Fibroblast of the aortic adventitia (primary cell): ENCODE measurements at places on chromosomes 12 and 14. TPM values are rescaled to one million over a fixed set of nuclear protein-coding genes. Genes with fewer than 3 reads are reported as not detected.

The SLC4A8 gene
- 4.7 and 8.4 TPM in 2 replicates for total RNA-seq

The GUCY2C gene
- not detected in 2 replicates for total RNA-seq

The PKP2 gene
- total RNA-seq, result 0.45 and 16.1 TPM in 2 replicates

The E2F7 gene
- total RNA-seq, result 2.3 and 23.4 TPM in 2 replicates

The APOF gene
- total RNA-seq, result not detected in 2 replicates

The CHST11 gene
- 10.8 and 13.4 TPM in 2 replicates for total RNA-seq

The KLRG1 gene
- total RNA-seq, result 1.2 TPM in 1 of 2 replicates, not detected in the other

The SMIM10L1 gene
- 6.5 and 8.3 TPM in 2 replicates for total RNA-seq

The SLC25A47 gene
- not detected in 2 replicates for total RNA-seq

The RPGRIP1 gene
- total RNA-seq, result not detected in 2 replicates

The GLT8D2 gene
- total RNA-seq, result 46.0 and 55.3 TPM in 2 replicates

The SOCS4 gene
- total RNA-seq, result 11.6 and 25.0 TPM in 2 replicates

The RFX4 gene
- not detected in 2 replicates for total RNA-seq

The TOMM20L gene
- total RNA-seq, result not detected in 2 replicates

The OTOGL gene
- total RNA-seq, result 0.16 and 0.27 TPM in 2 replicates

The ADAMTS20 gene
- total RNA-seq, result not detected in 2 replicates

The MANSC4 gene
- not detected in 2 replicates for total RNA-seq

The MAP3K9 gene
- under 0.01 and 0.33 TPM in 2 replicates for total RNA-seq

The HOXC13 gene
- total RNA-seq, result not detected in 2 replicates

The MYF6 gene
- total RNA-seq, result not detected in 2 replicates

The PTCSC3 gene
- not detected in 2 replicates for total RNA-seq
